ENCODE measurements at places on chromosomes 3 and 15.

- no peak for DNase-seq
Measured at GRCh38 chr3:47380026-47380600, 708 bp upstream of the PTPN23 start.

DNA sequence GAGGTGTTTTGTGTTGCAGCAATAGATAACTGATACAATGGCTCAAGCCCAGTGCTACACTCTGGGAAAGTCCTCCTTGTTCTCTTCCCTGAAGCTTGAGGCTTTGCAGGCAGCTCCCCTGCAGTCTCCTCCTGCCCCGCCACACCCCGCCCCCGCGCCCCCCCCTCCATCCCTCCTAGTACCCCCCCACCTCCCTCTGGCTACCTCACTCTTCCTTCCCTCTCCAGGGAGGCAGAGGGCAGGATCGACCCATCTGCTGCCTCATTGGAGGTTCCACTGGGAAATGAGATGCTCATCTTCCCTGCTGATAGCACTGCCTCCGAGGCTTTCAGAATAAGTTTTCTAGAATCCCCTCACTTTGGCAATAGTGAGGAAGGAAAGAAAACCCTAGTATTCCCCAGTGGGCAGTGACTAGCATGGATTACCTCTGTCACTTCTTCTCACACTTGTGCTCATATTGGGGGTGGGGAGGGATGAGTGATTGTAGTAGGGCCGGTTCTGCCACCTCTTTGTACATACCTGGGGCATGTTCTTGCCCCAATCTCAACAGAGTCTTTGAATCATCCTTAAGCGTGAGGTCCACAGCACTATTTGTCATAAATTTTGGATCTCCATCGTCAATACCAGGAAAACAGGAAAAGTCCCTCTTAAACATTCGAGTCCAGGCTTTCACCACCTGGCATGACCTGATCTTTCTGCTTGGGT, 16.3 kb upstream of the RAB7A start:
- no peak for DNase-seq

- DNase-seq: no peak
Measured at GRCh38 chr3:158471639-158472294, 99.2 kb upstream of the MLF1 start.

GRCh38 chr3:146382386-146382785, 87.0 kb downstream of the PLSCR2 start:
- DNase-seq: no peak

GRCh38 chr15:66927201-66928077, 138.0 kb upstream of the SMAD3 start:
- DNase-seq: no peak

- DNase-seq: peak; percentile 61
Measured at GRCh38 chr15:70259028-70259424, 161.3 kb upstream of the TLE3 start.

GRCh38 chr3:168531116-168531515, 435.4 kb upstream of the GOLIM4 start:
- DNase-seq: peak; percentile 29

DNA sequence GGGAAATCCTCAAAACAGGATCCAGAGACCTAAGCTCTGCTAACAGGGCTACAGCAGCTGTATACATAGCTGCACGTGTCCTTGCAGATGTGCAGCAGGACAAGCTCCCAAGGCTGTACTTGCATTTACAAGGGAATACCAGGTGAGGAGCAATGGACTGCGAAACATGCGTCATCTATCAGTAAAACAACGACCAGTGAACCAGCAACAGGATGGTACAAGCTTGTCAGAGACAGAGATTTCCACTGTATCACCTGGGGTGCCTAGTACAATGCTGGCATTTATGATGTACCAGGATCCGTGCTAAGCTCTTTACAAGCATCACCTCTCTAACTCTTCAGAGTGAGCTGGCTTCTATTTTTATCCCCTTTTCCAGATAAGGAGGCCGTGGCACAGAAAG, 227.3 kb downstream of the FOXP1 start:
- no peak for DNase-seq

DNA sequence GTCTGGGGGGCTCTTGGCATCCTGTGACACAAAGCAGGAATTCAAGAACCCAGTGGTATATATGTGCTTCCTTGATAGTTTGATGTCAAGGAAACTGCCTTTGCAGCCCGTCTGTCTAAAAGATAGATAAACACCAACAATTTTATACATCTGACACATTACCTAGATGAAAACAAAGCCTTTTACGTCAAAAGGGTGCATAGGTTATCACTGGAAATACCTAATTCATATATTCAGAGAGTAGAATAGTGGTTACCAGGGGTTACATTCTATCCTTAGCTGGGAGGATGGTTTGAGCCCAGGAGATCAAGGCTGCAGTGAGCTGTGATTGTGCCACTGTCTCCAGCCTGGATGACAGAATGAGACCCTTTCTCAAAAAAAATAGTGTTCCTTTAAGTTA, 356.9 kb upstream of the RASGRP1 start:
- no peak for DNase-seq

GRCh38 chr3:87186608-87187159, 40.4 kb upstream of the CHMP2B start:
- DNase-seq: no peak

DNA sequence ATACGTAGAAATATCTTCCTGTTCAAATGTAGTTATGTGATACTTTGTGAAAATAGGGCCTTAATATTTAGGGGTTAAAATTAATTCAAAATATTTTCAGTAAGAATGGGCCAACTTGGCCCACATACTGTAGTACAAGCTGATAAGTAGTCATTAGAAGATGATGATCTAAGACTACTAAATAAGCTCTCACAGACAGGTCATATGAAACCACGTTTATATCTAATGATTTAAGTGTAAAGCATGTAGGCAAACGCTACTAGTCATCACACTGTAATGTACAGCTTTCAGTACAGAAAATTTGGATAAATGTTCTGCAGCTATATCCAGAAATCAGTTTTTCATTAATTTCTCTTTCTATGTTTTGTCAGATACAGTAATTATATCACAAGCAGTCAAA, 228.6 kb downstream of the UBE2E2 start:
- DNase-seq: no peak

DNA sequence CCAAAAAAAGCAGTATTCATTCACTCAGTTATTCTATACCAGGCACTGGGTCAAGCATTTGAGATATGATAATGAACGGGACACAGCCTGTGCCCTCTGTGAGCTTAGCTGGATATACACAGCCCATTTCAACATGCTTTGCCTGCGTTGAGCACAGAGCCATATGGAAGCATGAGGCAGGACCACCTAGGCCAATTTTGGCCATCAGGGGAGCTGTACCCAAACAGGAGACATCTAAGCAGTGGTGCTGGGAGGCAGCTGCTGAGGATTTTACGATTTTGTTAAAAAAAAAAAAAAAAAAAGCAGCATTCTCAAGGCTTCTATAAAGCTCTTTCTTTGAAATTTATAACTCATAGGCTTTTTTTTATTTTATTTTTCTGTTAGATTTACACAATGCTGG, 87.2 kb upstream of the SLC2A2 start:
- DNase-seq: no peak

- peak; percentile 75 for DNase-seq
Measured at GRCh38 chr15:75131269-75131643, 70.4 kb upstream of the C15orf39 start.

DNA sequence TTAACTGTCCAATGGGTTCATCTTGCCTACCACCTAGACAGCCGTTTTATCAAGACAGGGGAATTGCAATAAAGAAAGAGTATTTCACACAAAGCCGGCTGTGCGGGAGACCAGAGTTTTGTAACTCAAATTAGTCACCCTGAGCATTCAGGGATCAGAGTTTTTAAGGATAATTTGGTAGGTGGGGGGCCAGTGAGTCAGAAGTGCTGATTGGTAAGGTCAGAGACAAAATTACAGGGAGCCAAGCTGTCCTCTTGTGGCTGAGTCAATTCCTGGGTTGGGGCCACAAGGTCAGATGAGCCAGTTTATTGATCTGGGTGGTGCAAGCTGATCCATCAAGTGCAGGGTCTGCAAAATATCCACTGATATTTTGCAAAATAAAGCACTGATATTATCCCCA, 29.9 kb upstream of the GPD1L start:
- no peak for DNase-seq

GRCh38 chr3:14306142-14306541, 96.3 kb upstream of the SLC6A6 start:
- DNase-seq: no peak

DNA sequence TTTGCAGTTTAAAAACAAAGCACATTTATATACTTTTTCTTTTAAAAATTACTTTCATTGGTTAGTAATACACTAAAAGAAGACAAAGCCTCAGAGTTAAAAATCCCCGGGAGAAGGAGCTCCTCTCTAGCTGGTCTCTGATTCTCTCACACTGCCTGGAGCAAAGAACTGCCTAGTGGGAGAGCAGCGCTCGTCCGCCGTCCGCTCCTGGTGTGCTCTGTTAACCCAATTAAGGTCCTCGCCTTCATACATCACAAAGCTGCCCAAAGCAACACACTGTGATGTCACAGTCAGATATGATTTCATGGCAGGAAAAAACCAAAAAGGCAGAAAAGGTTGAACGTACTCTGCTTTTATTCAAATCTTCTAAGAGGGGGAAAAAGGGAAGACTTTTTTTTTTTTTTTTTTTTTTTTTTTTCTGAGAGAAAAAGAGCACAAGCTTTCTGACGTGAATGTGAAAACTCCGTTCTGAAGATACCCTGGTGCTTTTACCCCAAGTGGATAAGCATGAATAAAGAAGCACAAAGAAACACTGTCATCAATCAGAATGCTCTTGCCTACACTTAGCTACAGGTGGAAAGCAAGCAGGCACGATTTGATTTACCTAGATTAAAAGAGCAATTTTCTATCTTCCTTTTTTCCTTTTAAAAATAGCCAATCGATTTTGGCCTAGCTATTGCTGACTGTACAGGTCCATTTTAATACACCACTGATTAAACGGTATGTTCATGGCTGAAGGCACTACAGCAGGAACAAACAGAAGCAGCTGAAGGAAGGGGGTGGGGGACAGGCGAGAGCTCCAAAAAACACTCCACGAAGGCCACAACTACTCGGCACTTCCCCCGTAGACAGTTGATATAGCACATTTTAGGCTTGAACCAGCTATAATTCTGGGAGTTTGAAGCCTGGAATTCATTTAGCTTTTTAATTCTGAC, 115.2 kb downstream of the TIGIT start:
- no peak for DNase-seq

- DNase-seq: peak; percentile 82
Measured at GRCh38 chr3:30042274-30042859, 564.0 kb upstream of the TGFBR2 start.

DNA sequence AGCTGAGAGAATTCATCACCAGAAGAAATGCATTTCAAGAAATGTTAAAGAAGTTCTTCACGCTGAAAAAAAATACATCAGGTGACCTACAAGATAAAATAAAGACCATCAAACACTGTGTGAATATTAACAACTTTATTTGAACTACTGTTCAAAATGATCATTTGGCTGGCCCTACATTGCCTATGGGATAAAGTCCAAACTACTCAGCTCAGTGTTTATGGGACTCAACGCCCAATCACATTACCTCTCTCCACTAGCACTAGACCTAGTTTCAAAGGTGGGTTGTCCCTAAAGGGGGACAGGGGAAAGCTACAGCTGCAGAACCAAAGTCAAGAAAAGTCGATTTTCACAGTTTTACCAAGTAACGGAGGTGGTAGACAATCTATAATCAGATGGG, 62.0 kb downstream of the DLG1 start:
- no peak for DNase-seq

- DNase-seq: no peak
Measured at GRCh38 chr3:157280786-157281185, 120.8 kb upstream of the CCNL1 start.

- no peak for DNase-seq
Measured at GRCh38 chr3:172070269-172070668, 30.9 kb downstream of the FNDC3B start.

GRCh38 chr3:188472336-188472735, 318.4 kb downstream of the LPP start:
- peak; percentile 15 for DNase-seq

DNA sequence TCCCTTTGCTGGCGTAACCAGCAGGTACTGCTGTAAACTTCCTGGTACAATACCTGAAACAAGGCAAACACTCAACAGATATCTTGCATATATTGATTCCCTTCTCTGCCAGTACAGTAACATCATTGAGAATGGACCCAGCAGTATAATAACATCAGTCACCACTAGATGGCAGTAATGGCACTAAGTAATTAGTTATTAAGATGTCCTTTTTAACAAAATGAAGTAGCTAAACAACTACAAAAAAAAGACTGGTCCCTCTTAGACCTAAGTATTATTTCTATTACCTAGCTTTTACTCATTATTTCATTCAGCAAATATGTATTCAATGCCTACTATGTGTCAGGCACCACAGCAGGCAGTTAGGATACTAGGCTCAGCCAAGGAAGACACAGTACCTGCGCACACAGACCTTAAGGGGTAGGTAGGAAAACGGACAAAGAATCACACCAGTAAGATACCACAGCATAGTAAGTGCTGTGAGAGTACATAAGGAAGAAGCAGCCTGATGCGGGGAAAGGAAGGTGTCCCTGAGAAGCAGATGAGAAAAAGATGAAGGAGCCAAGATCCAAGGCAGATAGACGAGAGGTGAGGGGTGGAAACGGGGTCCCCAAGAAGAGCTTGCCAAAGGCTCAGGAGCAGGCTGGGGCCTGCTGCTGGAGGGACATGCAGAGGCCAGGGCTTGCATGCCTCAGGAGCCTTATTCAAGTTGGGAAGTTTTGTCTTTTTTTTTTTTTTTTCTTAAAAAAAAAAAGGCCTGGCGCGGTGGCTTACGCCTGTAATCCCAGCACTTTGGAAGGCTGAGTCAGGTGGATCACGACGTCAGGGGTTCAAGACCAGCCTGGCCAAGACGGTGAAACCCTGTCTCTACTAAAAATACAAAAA, 102.7 kb upstream of the CHD2 start:
- DNase-seq: peak; percentile 90

DNA sequence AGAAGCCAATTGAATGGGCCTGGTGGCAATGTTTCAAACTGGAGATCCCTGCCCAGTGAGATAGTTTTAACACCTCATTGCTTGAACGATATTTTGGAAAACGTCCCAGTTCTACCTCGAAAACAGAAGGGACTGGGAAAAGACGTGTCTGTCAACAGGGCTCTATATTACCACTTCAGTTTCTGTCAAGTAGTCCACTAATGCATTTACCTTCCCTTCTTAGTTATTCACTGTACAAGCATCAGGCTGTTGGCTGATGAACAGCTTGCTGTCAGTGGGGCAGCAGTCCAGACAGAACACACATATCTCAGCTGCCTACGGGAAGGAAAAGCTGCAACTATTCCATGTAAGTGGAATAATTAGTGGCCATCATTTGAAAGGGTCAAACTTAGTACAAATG, 794.7 kb upstream of the GBE1 start:
- no peak for DNase-seq

GRCh38 chr3:150828997-150829396, 66.0 kb upstream of the SIAH2 start:
- no peak for DNase-seq

Measured in pons (tissue), 1 donor.